T-helper 17 cell (primary cell): ENCODE measurements at places on chromosomes 13 and 19. TPM values are rescaled to one million over a fixed set of nuclear protein-coding genes. Genes with fewer than 3 reads are reported as not detected.
A peak's percentile ranks its signal among the peaks of the same experiment; 100 is the strongest.

DNA sequence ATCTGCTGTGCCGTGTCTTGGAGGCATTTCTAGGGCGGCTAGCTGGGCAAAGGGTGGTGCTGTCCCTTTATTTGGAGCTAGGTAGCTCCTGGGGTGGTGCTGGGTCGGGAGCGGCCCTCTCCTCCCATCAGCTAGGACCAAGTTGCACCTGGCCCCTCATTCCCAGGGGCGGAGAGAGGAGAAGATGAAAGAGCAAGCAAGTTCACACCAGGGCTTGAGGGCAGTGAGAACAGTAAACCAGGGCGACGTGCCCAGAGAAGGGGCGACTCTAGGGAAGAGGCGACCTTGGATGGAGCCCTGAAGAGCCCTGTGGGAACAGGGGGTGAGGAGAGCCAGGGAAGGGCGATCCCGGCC, 17.0 kb upstream of the KCNN1 start:
- peaks cover 35% of the 10 kb centered on the region for H3K27me3 ChIP-seq
- peak overlapping the region; percentile 88 for H3K4me3 ChIP-seq
- peak overlapping the region; percentile 99 for H3K27ac ChIP-seq
- peaks cover 4% of the 10 kb centered on the region for H3K36me3 ChIP-seq
- peaks cover 40% of the 10 kb centered on the region for H3K4me1 ChIP-seq
- DNase-seq: no peak

GRCh38 chr13:92187378-92187989, 789.1 kb downstream of the GPC5 start:
- H3K4me3 ChIP-seq: no peak overlapping the region
- no peak for DNase-seq
- no peak overlapping the region for H3K27ac ChIP-seq
- H3K36me3 ChIP-seq: no peaks in the 10 kb centered on the region

- no peaks in the 10 kb centered on the region for H3K36me3 ChIP-seq
- H3K4me3 ChIP-seq: no peak overlapping the region
- H3K27me3 ChIP-seq: no peaks in the 10 kb centered on the region
- DNase-seq: no peak
Observed at GRCh38 chr13:100596516-100596915, 7.9 kb upstream of the GGACT start.

- no peak for DNase-seq
- H3K36me3 ChIP-seq: peaks cover 5% of the 10 kb centered on the region
- H3K4me3 ChIP-seq: no peak overlapping the region
- peaks cover 21% of the 10 kb centered on the region for H3K27me3 ChIP-seq
Observed at GRCh38 chr19:8722032-8722431, 598 bp downstream of the OR2Z1 start.

DNA sequence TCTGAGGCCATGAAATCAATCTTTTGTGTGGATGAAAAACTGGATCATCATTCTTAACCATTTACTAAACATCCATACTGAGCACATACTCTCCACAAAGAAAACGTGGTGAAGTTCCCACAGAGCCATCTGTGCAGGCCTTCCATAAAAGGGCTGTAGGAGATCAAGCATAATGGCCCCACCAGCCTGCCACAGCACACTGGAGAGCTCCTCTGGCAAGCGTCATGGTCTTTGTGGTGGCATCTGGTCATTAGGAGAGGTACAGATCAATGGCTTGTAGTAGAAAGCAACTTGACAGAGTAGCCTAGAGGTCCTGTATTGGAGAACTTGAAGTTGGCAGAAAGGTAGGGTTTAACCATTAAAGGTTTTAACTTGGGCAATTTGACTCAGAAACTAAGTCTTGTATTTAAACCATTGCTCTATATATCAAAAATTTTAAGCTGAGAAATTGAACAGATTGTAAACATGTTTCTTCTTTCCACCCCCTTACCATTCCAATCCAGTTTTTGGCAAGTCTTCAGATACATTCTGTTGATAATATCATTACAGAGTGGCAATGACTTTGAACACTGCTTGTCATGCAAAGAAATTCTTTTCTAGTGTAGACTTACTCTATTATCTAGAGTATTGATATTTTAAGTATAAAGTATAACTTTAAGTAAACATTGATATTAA, 128.3 kb downstream of the LMO7 start:
- H3K27ac ChIP-seq: no peak overlapping the region
- peaks cover 28% of the 10 kb centered on the region for H3K4me1 ChIP-seq
- H3K27me3 ChIP-seq: no peaks in the 10 kb centered on the region
- no peak for DNase-seq
- H3K36me3 ChIP-seq: no peaks in the 10 kb centered on the region
- H3K4me3 ChIP-seq: no peak overlapping the region

GRCh38 chr13:20363603-20364002, 131.5 kb upstream of the GJB6 start:
- H3K36me3 ChIP-seq: peaks cover 1% of the 10 kb centered on the region
- peaks cover 32% of the 10 kb centered on the region for H3K27me3 ChIP-seq
- DNase-seq: no peak

DNA sequence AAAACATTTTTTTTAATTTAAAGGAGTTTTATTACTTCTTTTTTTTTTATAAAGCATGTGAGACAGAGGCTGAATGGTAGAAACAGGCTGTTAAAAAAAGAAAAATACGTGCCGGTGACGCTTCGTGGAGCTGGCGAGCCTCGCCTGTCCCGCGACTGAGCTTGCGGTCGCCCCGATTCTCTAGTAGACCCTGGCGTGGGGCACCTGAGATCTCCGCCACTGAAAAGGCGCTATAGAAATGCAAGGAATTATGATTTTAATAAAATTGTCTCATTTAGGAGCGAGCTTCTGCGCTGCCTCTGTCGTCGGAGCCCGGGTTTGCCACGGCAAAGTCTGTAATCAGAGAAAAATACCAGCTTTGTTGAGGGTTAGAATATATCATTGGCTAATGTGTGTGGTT, 18.4 kb downstream of the NFIX start:
- peaks cover 79% of the 10 kb centered on the region for H3K27me3 ChIP-seq
- H3K4me3 ChIP-seq: peak overlapping the region; percentile 77
- no peak overlapping the region for H3K27ac ChIP-seq
- peaks cover 28% of the 10 kb centered on the region for H3K4me1 ChIP-seq
- H3K36me3 ChIP-seq: peaks cover 5% of the 10 kb centered on the region

- no peak for DNase-seq
- H3K36me3 ChIP-seq: no peaks in the 10 kb centered on the region
- H3K4me3 ChIP-seq: no peak overlapping the region
- no peak overlapping the region for H3K27ac ChIP-seq
Observed at GRCh38 chr19:16482745-16483144, 11.0 kb upstream of the EPS15L1 start.

GRCh38 chr13:29703421-29703820, 107.9 kb upstream of the SLC7A1 start:
- no peak overlapping the region for H3K27ac ChIP-seq
- peaks cover 42% of the 10 kb centered on the region for H3K27me3 ChIP-seq
- no peaks in the 10 kb centered on the region for H3K4me1 ChIP-seq
- no peak overlapping the region for H3K4me3 ChIP-seq

DNA sequence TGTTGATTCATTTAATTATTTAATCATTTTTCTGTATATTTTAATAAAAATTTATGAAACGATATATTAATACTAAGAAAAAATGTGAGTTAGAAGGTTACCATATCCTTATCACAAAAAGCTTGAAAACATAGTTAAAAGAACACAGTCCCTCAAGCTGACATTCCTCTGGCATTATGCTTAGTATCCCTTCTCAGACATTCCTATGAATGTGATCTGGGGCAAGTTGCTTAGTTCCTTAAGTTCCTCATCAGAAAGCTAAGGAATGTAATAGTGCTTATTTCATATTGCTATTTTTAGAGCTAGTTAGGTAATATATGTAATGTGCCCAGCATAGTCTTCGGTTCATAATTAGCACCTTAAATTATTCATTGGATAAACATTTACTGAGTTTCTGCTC, 122.8 kb downstream of the MTUS2 start:
- no peak overlapping the region for H3K4me3 ChIP-seq
- H3K27ac ChIP-seq: no peak overlapping the region
- DNase-seq: no peak
- H3K27me3 ChIP-seq: peaks cover 10% of the 10 kb centered on the region
- no peaks in the 10 kb centered on the region for H3K36me3 ChIP-seq

DNA sequence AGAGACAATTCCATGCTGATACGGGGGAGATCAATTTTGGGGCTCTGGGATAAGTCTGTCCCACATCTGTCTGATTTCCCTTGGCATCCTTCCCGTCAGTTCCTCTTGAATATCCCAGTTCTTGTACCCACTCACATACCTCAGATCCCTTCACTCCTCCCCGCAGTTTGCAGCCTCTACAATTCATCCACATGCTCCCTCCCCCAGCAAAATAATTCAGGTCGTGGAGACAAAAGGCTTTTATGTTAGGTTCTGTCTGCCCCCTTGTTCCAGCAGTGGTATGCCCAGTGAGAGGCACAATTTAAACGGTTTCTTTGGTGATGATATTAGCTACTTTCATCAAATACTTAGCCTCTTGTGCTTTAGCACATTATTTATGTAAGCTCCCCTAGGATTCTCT, 9.6 kb downstream of the RPS16 start:
- peaks cover 3% of the 10 kb centered on the region for H3K36me3 ChIP-seq
- no peaks in the 10 kb centered on the region for H3K27me3 ChIP-seq
- peak overlapping the region; percentile 85 for H3K27ac ChIP-seq
- no peak overlapping the region for H3K4me3 ChIP-seq
- DNase-seq: no peak

DNA sequence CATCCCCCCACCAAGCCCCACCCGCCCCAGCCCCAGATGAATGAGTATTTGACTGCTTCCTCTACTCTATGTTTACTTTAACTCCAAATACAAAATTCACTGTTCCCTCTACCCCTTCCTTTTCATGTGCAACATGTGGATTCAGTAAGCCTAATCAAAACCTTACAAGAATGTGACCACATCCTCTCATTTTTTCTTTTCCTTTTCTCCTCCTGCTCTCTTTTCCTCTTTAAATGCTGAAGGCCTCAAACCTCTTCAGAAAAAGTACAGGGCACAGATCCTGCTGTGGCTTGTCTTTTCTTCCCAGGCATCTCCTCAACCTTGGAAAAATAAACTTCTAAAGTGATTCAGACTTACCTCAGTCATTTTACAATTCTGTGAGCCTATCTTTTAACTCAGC, 119.0 kb downstream of the MYCBP2 start:
- H3K36me3 ChIP-seq: peaks cover 10% of the 10 kb centered on the region
- DNase-seq: no peak
- H3K4me3 ChIP-seq: no peak overlapping the region
- peak overlapping the region; percentile 69 for H3K27ac ChIP-seq

DNA sequence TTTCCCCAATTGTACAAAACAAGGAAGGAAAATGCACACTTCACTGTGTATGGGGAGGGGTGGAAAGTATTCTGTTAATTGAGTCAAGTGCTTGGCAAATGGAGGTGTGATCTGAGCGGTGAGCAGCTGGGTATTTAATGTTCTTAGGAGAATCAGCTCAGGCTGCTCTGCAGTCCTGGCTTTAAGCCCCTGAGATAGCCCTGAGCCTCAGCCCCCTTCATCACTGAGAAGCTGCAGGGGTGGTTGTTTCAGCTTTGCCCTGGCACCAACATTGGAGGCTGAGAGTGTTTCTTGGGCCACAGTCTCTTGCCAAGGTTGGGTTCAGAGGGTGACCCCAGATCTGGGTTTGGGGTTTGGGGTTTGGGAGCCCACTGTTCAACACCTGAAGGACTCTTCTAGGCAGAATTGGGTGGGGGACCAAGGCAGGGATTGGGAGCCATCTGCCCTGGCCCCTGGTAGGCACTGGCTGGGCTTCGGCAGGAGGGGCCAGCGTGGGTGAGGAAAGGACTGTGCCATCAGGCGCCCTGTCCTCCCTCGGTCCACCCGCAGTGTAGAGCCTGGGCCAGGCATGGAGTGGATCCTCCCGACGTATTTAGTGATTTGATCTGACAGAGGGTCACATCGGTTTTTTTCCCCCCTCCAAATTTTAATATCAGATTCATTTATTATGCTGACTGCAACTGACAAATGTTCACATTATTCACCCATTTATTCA, 66.7 kb upstream of the ZNF536 start:
- DNase-seq: no peak
- no peaks in the 10 kb centered on the region for H3K36me3 ChIP-seq
- H3K4me3 ChIP-seq: no peak overlapping the region
- H3K4me1 ChIP-seq: no peaks in the 10 kb centered on the region
- H3K27ac ChIP-seq: no peak overlapping the region

DNA sequence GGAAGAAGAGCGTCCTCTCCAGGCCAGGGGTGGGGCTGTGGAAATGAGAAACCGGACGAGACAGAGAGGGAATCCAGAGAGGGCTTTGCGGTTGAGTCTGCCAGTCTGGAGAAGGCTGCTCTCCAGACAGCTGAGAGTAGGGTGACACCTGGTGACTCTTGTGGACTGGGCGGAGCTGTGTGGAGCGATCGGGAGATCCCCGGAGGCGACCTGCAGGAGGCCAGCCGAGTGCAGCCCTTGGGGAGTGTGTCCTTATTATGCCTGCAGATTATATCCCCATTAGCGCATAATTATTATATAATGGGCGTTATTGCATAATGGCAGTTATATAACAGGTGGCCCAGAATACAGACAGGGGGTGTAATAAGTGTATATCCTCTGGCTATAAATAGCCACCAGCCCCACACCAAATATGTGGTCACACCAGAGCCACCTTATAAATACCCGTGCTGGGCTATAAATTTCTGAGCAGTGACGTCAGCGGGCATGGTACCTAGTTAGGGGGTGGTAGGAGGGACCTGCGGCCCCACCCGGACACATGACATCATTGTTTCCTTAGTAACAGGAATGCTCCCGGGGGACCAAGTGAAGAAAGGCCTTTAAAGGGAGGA, 41.2 kb downstream of the NFIX start:
- H3K27ac ChIP-seq: no peak overlapping the region
- DNase-seq: no peak
- peaks cover 3% of the 10 kb centered on the region for H3K4me1 ChIP-seq
- peaks cover 33% of the 10 kb centered on the region for H3K27me3 ChIP-seq

DNA sequence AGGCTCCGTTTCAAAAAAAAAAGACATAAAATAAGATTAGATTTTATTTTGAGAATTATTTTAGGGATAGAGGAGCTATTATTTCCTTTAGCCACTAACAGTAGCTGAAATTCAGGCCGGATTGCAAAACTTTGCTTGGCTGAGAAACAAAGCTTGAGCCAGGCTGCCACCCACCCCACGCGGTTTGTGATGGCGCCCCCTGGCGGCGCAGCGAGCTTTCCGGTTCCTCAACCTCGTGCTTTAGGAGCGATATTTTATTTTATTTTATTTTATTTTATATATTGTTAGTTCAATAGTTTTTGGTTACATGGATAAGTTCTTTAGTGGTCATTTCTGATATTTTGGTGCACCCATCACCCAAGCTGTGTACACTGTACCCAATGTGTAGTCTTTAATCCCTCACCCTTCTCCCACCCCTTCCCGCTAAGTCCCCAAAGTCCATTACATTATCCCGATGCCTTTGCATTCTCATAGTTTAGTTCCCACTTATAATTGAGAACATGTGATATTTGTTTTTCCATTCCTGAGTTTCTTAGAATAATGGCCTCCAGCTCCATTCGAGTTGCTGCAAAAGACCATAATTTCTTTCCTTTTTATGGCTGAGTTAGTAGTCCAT, 19.8 kb upstream of the CEACAM4 start:
- peak; percentile 28 for DNase-seq
- no peak overlapping the region for H3K4me3 ChIP-seq
- H3K36me3 ChIP-seq: peaks cover 6% of the 10 kb centered on the region
- no peak overlapping the region for H3K27ac ChIP-seq

GRCh38 chr13:110307767-110308655, 927 bp downstream of the COL4A2 start:
- no peak overlapping the region for H3K4me3 ChIP-seq
- peaks cover 5% of the 10 kb centered on the region for H3K36me3 ChIP-seq
- no peak for DNase-seq
- peaks cover 12% of the 10 kb centered on the region for H3K4me1 ChIP-seq
- no peak overlapping the region for H3K27ac ChIP-seq

ANGPTL4 gene
- total RNA-seq: not detected

MIER2 gene
- 13.1 TPM for total RNA-seq

CEACAM21 gene
- total RNA-seq: 44.4 TPM

GPR183 gene
- total RNA-seq: 249 TPM

PDX1 gene
- not detected for total RNA-seq

ZNF562 gene
- 13.8 TPM for total RNA-seq

CRB3 gene
- total RNA-seq: 1.4 TPM

ATCAY gene
- total RNA-seq: not detected

CLDND2 gene
- 0.57 TPM for total RNA-seq
